ENCODE measurements at places on chromosomes 2 and 18.

- no peak for DNase-seq
These were observed 68.8 kb upstream of the SPTBN1 start for GRCh38 chr2:54387059-54387991.

DNA sequence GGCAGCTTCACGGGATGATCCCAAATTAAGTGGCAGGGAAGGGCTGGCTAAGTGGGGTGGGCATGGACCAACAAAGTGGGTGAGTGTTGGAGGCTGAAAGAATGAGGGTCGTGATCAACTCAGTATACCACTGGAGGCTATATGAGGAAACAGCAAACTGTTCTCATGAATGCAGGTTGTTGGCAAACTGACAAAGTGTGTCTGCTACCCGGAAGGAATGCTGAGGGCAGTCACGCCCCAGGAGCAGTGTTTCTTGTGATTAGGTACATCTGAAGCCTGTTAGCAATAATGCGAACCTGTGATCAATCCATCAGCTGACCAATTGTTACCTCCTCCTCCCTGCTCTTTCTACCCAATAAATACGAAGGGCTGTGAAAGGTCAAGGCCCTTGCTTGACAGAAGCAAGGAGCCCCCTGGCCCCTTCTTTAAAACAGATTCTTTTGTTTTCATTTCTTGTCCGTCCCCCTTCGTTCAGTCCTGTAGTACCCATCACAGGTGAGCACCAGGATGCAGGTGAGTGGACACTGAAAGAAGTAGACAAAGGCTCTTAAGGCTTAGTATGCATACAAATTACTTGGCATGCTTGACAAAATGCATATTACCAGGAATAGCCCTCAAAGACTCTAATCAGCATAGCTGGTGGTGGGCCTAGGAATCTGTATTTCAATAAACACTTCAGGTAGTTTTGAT, 67.9 kb downstream of the LOXHD1 start:
- no peak for DNase-seq

GRCh38 chr2:173884025-173884802, 81.0 kb downstream of the SP3 start:
- no peak for DNase-seq

- no peak for DNase-seq
These were observed 6.1 kb downstream of the CABLES1 start for GRCh38 chr18:23141104-23141999.

GRCh38 chr18:33700513-33700976, 122.5 kb downstream of the ASXL3 start:
- no peak for DNase-seq

- DNase-seq = no peak
These were observed 185.6 kb downstream of the RIT2 start for GRCh38 chr18:42929857-42930256.
